Suppressor macrophage treated with lipopolysaccharide for 4 hours (primary cell): ENCODE measurements at places on chromosomes 7 and 10.

- no peak for DNase-seq
Observed at GRCh38 chr7:82559193-82559805, 115.7 kb upstream of the CACNA2D1 start.

DNA sequence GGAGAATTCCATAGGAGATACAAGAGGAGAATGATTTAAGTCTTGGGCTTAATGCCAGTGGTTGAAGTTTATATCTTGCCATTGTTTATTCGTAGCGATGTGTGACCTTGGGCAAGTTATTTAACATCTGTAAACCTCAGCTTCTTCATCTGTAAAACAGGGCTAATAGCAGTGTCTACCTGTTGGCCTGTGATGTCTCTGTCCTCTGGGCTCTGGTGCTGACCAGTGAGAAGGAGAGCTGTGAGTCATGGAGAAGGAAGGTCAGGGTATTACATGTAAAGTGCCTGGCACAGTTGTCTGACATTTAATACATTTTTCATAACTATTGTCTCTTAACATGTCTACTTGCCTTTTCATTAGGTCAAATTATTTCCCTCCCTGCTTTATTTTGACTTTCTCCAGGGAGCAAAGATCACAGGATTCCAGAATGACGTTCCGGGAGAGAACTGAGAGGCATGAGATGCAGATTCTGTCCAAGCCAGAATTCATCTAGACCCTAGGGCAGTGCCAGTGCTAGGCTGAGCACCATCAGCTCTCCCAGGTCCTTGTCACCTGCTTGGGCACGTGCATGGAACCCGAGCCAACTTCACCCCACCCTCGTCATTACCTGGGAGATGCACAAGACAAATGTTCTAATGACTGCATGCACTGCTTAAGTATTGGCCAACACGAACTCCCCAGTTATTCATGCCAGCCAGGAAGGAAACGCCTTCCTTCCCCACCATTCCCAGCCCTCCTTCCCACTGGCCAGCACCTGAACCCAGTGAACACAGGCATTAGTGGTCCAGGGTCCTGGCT lies 187.9 kb downstream of the DPY19L1 start:
- DNase-seq = no peak

DNA sequence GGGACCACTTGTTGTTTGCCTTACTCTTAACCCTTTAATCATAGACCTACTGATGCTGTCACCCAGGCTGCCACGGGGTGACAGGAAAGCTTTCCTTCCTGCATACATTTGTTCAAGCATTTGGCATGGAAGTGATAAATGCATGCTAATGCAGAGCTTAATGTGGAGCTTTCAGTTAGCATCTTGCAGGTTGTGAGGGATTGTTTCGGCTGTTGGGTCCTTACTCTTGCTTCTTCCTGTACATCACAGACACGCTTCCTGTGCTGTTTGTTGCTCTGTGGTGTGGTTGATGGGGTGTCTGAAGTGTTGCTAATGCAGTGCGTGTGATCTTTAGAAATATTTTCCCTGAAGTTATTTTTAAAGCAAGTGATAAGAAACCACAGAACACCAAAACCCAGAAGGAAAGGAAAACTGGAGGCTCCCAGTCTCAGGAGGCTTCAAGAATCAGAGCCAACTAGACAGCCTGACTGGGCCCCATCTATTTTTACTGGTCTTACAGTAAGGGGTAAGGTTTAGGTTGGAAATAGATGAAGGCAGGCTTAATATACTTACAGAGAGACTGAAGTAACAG lies 143.1 kb downstream of the CHN2 start:
- DNase-seq = no peak

DNA sequence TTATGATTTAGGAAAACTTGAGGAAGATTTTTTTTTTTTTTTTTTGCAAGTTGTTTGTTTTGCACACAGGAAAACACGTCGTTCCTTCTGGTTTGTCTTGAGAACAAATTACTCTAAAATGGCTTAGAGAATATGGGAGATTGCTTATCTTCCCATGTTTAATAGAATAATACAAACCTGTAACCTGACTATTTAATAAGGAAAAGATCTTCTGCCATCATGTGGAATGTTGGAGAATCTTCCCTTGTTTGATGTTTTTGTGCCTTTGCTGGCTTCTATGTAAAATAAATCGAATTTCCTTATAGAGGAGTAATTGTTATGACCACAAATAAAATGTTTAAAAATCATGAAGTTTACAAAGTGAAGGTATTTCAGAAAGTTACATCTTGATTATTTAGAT lies 818.8 kb downstream of the GATA3 start:
- no peak for DNase-seq
